ENCODE measurements at places on chromosomes 2 and 18.

- no peak for DNase-seq
These were observed 43.0 kb downstream of the G6PC2 start for GRCh38 chr2:168944065-168944464.

- no peak for DNase-seq
These were observed 92.4 kb upstream of the TMEM178A start for GRCh38 chr2:39573276-39573675.

GRCh38 chr18:75677696-75678455 lies 250.4 kb upstream of the SMIM21 start:
- no peak for DNase-seq

- peak; percentile 38 for DNase-seq
These were observed 18.1 kb downstream of the LPIN2 start for GRCh38 chr18:2994603-2995432.

- DNase-seq = no peak
These were observed 138.9 kb upstream of the ASB18 start for GRCh38 chr2:236403125-236403524.

Data from stimulated activated CD4-positive, alpha-beta T cell treated with anti-CD3 and anti-CD28 coated beads, Interleukin-1b, Interleukin-23, amount 100 ng/mL, for 1 hour (primary cell).